ENCODE measurements at places on chromosomes 13 and 19. TPM values are rescaled to one million over a fixed set of nuclear protein-coding genes. Genes with fewer than 3 reads are reported as not detected.

DNA sequence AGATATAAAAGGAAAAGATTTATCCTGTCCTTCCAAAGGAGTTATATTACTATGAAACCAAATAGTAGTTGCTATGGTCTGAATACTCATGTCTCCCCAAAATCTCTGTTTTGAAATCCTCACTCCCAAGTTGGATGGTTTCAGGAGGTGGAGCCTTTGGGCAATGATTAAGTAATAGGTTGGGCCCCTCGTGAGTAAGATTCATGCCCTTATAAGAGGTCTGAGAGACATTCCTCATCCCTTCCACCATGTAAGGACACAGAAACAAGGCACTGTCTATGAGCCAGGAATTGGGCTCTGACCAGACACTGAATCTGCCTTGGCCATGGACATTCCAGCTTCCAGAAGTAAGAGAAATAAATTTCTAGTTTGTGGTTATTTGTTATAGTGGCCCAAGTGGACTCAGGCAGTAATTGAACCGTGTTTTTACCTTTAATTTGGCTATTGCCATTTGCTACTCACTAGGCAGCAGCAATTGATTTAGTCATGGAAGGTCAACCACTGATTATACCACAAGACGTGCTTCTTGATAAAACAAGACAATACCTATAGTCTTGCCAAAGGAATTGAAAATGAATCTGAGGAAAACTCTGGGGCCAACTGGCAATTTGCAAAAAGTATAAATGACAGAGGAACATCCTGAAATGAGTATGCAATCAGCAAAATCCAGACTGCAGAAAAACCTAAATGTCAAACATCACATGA, 717.4 kb upstream of the SPRY2 start:
- H3K4me3 ChIP-seq = no peak overlapping the region
- no peaks in the 10 kb centered on the region for H3K27me3 ChIP-seq

DNA sequence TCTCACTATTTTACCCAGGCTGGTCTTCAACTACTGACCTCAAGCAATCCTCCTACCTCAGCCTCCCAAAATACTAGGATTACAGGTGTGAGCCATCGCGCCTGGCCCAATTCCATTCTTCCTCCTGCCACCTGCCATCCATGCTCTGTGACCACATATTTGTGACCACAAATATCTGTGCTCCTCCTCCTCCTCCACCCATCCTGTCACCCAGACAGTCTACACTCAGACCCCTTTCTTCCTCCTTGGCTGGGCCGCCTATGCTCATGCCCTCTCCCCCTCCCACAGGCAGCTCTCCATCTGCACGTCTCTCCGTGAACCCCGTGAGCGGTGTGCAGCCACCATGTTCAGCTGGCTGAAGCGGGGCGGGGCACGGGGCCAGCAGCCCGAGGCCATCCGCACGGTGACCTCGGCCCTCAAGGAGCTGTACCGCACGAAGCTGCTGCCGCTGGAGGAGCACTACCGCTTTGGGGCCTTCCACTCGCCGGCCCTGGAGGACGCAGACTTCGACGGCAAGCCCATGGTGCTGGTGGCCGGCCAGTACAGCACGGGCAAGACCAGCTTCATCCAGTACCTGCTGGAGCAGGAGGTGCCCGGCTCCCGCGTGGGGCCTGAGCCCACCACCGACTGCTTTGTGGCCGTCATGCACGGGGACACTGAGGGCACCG, 3.2 kb downstream of the EHD2 start:
- H3K27me3 ChIP-seq = peaks cover 6% of the 10 kb centered on the region
- H3K27ac ChIP-seq = no peak overlapping the region
- no peak overlapping the region for H3K4me3 ChIP-seq
- DNase-seq = no peak
- H3K36me3 ChIP-seq = no peaks in the 10 kb centered on the region

The FPR2 gene
- not detected for total RNA-seq

The TPTE2 gene
- total RNA-seq = 0.17 TPM

GRCh38 chr19:41863209-41863931, 3.3 kb downstream of the RPS19 start:
- H3K4me1 ChIP-seq = peaks cover 23% of the 10 kb centered on the region
- peaks cover 19% of the 10 kb centered on the region for H3K36me3 ChIP-seq
- no peak overlapping the region for H3K4me3 ChIP-seq
- peak overlapping the region; percentile 5 for H3K27ac ChIP-seq

Measured in neural progenitor cell (in vitro differentiated cells).